ENCODE measurements at places on chromosomes 12 and 14.

GRCh38 chr14:52563120-52563519 lies 10.5 kb downstream of the GPR137C start:
- no peak for DNase-seq

DNA sequence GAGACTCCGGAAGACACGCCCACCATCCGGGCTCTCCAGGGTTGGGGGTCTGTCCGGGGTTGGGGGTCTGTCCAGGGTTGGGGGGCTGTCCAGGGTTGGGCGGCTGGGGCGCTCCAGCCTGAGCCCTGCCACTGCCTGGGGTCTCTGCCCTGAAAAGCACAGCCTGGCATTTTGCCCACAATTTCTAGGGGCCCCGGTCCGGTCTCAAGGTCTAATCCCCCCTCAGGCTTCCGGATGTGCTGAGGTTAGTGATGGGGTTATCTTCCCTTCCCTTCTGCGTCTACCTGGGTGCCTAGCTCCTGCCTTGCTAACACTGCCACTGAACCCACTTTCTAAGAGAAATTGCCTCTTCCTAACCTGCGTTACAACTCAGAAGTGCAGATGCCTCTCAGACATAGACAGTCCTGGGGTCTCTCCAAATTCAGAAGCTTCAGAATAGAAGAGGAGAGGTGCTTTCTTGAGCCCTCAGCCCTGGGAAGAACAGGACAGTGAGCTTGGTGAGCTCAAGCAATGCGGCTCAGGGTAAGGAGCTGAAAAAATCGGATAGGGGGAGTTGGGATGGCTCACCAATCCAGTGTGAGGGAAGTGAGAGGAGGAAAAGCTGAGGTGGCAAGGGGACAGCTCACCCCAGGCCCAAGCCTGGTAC lies 5.7 kb downstream of the LHX5 start:
- peak; percentile 21 for DNase-seq

GRCh38 chr14:41899416-41899815 lies 292.7 kb downstream of the LRFN5 start:
- no peak for DNase-seq

GRCh38 chr12:105337391-105337790 lies 6.9 kb downstream of the C12orf75 start:
- DNase-seq = no peak

DNA sequence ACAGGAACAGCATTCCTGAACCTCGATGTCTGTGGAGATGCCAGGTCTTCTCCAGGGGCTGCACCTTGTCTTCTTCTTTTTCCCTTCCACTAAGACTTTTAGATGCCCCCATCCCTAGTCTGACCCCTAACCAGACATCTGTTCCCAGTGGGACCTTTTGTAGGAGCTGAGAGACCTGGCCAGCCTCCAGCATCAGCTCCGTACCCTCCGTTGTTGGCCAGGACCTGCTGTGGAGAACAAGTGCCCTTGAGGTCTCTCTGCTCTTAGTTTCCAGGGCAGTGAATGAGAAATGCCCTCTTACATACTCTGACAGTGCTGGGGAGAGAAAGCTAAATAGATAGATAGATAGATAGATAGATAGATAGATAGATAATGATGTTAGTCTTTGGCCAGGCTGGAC lies 16.8 kb upstream of the SDR39U1 start:
- no peak for DNase-seq

DNA sequence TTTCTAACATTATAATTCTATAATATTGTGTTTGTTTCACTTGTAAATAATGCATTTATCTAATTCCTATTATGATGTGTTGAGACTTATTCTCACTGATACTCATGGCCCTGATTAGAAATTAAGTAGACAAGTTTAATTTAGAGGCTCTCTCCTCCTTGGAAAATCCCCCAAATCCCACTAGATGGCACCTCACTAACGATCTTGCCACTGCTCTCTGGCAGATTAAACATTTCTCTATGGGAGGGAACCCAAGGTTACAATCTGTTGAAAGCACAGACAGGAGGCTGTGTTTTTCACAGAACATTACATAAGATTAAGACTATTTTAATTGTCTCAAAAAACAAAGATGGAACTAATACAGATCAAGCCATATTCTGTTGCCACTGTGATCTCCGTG lies 318.7 kb downstream of the LRFN5 start:
- DNase-seq = peak; percentile 12

DNA sequence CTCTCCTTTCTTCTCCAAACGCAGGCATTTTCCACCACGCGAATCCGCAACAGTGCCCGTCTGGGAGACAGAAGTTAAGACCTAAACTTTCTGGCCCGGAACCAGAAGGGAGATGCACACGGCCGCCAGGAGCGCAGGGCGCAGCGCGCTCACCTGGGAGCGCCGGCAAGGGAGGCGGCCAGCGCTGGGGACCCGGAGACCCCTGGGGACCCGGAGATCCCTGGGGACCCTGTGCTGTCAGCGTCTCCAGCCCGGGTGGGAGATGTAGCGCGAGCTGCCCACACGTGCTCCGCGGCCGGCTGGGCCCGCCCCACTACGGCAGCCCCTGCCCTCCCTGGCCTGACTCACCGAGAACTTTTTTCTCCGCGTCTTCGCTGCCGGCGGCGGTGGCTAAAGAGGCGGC lies 620 bp downstream of the YBX3 start:
- DNase-seq = peak; percentile 31

DNA sequence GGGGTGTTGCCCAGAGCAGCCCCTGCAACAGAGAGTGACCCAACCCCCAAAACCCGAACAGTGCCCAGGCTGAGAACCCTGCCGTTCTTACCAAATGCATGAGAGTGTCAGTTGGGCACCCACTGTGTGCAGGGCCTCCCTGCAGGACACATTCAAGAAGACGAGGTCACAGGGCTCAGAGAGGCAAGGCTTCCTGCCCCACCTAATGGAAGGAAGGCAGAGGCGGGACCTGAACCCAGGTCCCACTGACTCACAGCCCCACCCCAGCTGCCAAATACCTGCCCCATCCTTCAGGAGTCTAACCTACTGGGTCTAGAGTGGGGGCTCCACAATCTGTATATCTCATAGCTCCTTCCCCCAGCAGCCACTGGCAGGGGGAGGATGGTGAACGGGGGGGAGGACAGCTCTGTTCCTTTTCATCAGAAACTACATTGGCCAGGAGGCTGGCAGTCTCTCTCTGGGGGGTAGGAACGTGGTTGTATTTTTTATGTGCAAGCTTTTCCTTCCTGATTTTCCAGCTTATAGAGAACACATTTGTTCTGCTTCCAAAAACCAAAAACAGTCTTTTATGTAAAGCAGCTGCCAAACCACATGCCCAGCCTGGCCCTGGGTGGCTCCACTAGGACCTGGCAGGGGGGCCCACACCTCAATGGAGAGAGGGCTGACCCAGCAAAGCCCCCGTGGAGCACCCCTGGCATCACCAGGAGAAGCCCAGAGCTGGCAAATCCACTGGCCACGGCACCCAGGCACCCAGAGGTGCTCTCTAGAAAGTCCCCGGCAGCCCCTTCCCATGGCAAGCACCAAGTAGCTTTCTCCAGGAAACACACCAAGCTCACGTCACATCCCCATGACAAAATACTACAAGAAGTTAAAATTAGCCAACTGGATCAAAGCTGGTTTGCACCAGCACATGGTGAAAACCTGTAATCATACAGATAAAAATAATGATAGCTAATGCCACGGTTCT lies 17.0 kb downstream of the NCOR2 start:
- no peak for DNase-seq

- DNase-seq = no peak
These were observed 10.4 kb downstream of the SLC7A8 start for GRCh38 chr14:23173031-23173430.

DNA sequence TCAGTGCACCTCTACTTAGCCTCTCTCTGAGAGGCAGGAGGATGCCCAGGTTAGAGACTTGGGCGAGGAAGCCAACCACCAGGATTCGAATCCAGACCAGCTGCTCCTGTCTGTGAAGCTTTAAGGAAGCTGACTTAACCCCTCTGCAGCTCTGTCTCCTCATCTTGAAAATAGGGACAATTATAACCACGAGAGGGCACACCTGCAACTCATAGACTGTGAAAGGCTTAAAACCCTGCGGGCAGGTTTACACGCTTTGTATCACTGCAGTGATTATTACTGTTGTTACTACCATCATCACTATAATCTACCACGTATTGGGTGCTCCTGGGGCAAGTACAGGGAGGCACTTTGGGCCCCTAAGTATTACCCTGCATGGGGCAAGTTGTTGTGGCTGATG lies 379.8 kb downstream of the VRK1 start:
- no peak for DNase-seq

DNA sequence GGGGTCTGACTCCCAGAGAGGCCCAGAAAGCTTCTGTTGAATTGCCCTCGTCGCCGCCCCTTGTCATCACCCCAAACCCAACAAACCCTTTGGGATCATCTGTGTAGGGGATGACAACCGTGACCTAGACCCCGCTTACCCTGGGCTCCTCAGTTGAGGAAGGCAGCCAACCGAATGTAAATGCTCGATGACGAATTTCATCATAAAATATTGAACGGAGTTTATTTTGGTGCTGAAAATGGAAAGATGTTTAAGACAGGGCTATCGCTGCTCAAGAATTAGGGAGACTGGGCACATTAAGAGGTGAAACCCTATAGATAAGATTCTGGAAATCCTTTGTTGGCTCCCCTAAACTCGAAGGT lies 512 bp downstream of the ACTR10 start:
- no peak for DNase-seq

DNA sequence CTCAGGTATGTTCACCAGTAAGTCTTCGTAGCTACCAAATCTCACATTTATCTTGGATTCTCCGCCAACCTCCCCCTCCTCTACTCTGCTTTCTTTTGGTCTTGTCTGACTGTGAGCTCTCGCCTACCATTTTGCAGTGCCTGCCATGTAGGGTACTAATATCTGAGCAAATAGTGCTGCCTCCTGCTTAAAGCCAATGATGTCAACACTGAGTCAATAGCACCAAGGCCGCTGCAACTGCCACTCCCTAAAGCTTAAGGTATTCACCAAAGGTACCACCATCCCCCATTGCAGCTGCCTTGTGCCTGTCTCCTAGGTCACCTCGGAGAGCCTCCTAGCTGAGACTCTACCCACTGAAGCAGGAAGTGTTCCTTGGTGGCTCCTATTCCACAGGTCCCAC lies 114.8 kb upstream of the FUT8 start:
- DNase-seq = no peak

DNA sequence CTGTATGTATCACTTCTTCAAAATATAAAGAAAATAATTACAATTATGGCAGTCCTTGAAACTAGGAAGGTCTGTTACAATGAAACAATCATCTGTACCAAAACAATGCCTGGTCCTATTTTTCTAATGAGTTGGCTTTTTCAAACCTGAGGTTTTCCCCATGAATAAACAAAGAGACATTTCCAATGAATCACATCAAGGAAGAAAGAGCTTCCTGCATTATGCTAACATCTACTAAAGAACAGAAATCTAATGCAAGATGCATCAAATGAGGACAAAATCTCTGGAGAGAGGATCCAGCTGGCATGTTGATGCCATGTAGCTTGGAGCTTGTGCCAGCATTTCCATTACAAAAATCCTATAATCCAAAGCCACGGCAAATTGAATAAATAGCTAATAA lies 29.3 kb downstream of the NIN start:
- no peak for DNase-seq

- no peak for DNase-seq
These were observed 108.2 kb upstream of the ATF7IP start for GRCh38 chr12:14257303-14257733.

DNA sequence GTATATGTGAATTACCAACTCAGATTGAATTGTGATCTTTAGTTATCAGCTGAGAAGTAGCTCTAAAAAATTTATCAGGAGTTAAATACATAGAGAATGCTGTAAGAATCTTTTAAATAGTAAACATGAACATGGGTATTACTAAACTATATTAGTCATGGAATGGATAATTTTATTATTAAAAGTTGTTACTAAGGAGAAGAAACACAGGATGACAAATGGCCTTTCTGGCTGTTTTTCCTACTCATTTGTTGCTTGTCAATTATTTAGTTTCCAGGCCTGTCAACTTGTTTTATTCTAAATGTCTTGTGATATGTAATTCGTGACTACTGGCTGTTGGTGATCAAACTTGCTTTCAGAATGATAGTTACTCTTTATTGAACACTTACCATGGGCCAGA lies 58.7 kb downstream of the KTN1 start:
- DNase-seq = no peak

DNA sequence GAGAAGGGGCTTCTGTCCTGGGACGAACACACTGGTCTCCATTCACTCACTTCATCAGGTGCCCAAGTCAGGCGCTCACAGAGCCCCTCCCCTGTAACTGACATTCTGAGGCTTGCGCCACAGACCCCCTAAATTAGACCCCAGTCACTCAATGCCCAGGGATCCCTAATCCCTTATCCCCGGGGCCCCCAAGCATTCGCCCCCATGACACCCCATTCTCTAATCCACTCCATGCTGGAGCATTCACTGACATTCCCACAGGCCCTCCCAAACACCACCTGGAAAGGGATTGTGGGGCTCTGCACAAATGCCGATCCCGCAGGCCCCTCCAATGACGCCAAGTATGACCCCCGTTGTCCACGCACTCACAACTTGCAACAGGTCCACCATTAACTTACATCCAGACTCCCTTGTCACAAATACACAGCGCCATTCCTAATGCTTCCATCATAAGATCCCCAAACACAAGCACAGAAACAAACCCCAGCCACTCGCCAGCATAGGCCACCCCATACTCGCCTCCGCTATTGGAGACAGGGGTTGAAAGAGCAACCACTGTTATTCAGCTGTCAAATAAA lies 1.5 kb downstream of the ZNF605 start:
- no peak for DNase-seq

DNA sequence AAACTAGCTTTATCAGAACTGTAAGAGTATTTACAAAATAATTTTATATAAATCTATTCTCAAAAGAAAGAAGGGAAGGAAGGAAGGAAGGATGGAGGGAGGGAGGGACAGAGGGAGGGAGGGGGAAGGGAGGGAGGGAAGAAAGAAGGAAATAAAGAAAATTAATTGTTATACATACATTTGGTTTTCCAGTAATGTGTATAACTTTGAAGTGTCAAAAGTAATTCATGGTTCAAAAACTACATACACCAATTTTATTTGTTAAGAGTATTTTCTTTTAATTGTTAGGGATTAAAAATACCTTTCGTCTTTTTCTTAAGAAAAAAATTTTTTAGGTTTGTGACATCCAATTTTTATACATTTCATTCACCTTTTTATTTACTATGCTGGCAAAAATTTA lies 17.5 kb upstream of the KCNC2 start:
- DNase-seq = no peak

DNA sequence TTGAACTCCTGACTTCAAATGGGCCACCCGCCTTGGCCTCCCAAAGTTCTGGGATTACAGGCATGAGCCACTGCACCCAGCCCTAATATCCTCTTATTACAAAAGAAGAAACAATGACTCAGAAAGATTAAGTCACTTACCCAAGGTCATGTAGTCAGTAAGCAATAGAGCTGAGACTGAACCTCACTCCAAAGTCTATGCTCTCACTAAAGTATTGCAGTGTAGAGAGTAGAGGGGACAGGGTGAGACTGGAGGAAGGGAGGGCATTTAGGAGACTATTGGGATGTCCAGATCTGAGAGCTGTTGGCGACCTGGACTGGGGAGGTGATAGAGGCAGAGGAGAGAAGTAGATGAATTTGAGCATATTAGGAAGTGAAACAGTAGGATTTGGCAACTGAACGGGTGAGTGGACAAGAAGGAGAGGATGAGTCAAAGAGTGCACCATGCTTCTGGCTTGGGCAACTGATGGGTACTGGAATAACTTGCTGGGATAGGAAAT lies 11.8 kb downstream of the P2RX7 start:
- DNase-seq = no peak

GRCh38 chr12:33265900-33266299 lies 173.7 kb downstream of the SYT10 start:
- no peak for DNase-seq

All from neuronal stem cell (in vitro differentiated cells).